ENCODE measurements at places on chromosomes 11 and 22. TPM values are rescaled to one million over a fixed set of nuclear protein-coding genes. Genes with fewer than 3 reads are reported as not detected.

GRCh38 chr11:97746818-97747217 is 1273.9 kb upstream of the CNTN5 start:
- no peaks in the 10 kb centered on the region for H3K4me1 ChIP-seq
- no peak overlapping the region for H3K27ac ChIP-seq
- no peaks in the 10 kb centered on the region for H3K36me3 ChIP-seq
- no peak for DNase-seq

DNA sequence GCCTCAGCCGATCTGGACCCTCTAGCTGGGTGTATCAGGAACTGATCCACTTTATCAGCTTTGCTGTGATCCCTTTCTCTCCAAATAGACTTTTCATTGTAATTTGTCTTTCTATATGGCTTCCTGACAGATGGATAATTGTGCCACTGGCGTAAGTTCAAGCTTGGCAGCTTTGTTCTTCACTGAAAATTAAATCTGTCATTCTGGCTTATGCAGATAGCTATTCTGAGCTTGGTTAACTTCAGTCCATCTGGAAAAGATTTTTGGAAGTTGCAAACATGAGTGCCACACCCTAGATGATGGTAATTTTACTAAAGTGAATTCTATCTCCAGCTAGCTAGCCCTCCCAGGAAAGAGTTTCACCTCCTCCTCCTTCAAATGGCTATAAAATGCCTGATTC is 8.1 kb downstream of the OR5A2 start:
- no peak overlapping the region for H3K27ac ChIP-seq
- H3K36me3 ChIP-seq = no peaks in the 10 kb centered on the region
- H3K27me3 ChIP-seq = no peaks in the 10 kb centered on the region
- no peaks in the 10 kb centered on the region for H3K4me1 ChIP-seq
- no peak for DNase-seq
- no peak overlapping the region for H3K4me3 ChIP-seq

The P2RX6 gene
- 0.09 TPM for polyA plus RNA-seq

GRCh38 chr22:41231369-41231768 is 9.4 kb downstream of the CHADL start:
- H3K27me3 ChIP-seq = no peaks in the 10 kb centered on the region
- H3K27ac ChIP-seq = no peak overlapping the region
- no peaks in the 10 kb centered on the region for H3K4me1 ChIP-seq
- H3K36me3 ChIP-seq = peaks cover 10% of the 10 kb centered on the region
- H3K4me3 ChIP-seq = no peak overlapping the region

DNA sequence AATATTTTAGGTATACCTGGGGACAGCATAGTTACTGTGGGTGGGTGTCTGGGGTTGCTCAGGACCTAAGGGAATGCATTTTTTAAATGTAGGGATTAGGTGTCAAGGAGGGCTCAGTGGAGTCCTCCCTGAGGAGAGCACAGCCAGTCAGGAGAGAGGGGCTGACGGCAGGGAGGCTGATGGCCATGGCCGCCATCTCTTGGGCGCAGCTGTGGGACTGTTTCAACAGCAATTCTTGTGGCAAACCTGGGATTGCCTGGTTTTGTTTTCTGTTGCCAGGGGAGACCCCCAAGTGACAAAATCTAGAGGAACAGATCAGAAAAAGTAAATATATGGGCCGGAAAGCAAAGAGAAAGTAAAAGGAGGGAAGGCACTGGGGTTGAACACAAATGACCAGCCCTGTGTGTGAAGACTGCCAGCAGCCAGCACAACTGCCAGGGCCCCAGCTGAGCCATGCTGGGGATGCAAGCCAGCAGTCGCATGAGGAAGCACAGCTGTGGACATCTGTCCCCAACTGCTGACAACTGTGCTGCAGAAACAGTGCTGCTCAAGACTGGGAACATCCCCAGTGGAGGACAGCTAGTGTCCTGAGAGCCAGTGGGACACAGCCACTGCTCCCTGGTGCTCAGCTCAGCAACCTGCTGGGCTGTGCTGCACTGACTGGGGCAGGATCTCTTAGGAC is 10.5 kb downstream of the MIF start:
- DNase-seq = no peak
- H3K4me1 ChIP-seq = peaks cover 9% of the 10 kb centered on the region
- H3K27me3 ChIP-seq = no peaks in the 10 kb centered on the region
- no peak overlapping the region for H3K4me3 ChIP-seq
- no peaks in the 10 kb centered on the region for H3K36me3 ChIP-seq

The POTEH gene
- not detected for polyA plus RNA-seq

The MGAT3 gene
- 4.3 TPM for polyA plus RNA-seq

GRCh38 chr11:10490398-10491241 is 35.6 kb downstream of the AMPD3 start:
- no peak for DNase-seq
- no peak overlapping the region for H3K27ac ChIP-seq
- no peak overlapping the region for H3K4me3 ChIP-seq
- no peaks in the 10 kb centered on the region for H3K36me3 ChIP-seq

Data from H1 (cell line).